ENCODE measurements at places on chromosomes 12 and 14. TPM values are rescaled to one million over a fixed set of nuclear protein-coding genes. Genes with fewer than 3 reads are reported as not detected.

DNA sequence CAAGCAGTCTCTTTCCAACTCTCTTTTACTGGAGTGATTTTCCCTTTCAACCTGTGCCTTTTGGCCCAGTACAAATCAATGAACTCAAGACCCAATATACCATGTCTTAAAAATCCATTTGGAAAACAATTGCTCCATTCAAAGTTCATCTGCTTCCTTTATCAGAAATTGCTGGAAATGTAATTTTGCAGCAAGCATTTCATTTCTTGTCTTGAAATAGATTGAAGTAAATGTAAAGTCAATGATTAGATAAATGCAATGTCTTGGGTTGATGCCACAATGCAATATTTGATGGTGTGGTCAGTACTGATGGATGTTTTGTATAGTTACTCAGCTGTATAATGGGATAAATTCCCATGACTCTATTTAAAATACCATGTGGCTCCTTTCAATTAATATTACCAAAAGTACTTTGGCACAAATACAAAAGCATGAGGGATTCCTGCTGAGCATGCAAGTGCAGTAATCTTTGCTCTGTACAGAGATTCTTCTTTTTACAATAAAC is 707.7 kb upstream of the NOVA1 start:
- no peaks in the 10 kb centered on the region for H3K4me1 ChIP-seq
- H3K4me3 ChIP-seq: no peak overlapping the region
- no peaks in the 10 kb centered on the region for H3K27me3 ChIP-seq
- no peak for DNase-seq
- no peak overlapping the region for H3K27ac ChIP-seq

DNA sequence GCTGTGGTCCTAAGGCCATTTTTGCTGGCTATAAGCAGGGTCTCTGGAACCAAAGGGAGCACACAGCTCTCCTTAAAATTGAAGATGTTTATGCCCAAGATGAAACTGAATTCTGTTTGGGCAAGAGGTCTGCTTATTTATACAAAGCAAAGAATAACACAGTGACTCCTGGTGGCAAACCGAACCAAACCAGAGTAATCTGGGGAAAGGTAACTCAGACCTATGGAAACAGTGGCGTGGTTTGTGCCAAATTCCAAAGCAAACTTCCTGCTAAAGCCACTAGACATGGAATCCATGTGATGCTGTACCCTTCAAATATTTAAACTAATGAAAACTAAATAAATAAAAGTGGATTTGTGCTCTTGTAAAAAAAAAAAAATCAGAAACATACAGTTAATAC is 29.6 kb upstream of the BICDL1 start:
- H3K27me3 ChIP-seq: no peaks in the 10 kb centered on the region
- H3K4me1 ChIP-seq: no peaks in the 10 kb centered on the region
- H3K4me3 ChIP-seq: no peak overlapping the region
- no peaks in the 10 kb centered on the region for H3K36me3 ChIP-seq

GRCh38 chr12:4025181-4026019 is 152.2 kb upstream of the PARP11 start:
- H3K27ac ChIP-seq: no peak overlapping the region
- H3K4me1 ChIP-seq: peaks cover 27% of the 10 kb centered on the region
- no peak overlapping the region for H3K4me3 ChIP-seq
- no peaks in the 10 kb centered on the region for H3K27me3 ChIP-seq
- DNase-seq: no peak

Gene CCDC175
- total RNA-seq: not detected

- H3K36me3 ChIP-seq: peaks cover 39% of the 10 kb centered on the region
- H3K4me1 ChIP-seq: peaks cover 63% of the 10 kb centered on the region
- H3K27ac ChIP-seq: peak overlapping the region; percentile 39
- H3K4me3 ChIP-seq: no peak overlapping the region
Measured at GRCh38 chr12:53212931-53213330, 5.9 kb upstream of the ITGB7 start.

GRCh38 chr12:24152270-24152669 is 202.8 kb upstream of the SOX5 start:
- no peaks in the 10 kb centered on the region for H3K36me3 ChIP-seq
- DNase-seq: no peak
- H3K4me3 ChIP-seq: no peak overlapping the region
- H3K27me3 ChIP-seq: no peaks in the 10 kb centered on the region
- H3K4me1 ChIP-seq: no peaks in the 10 kb centered on the region

Gene KRT73
- 0.14 TPM for total RNA-seq

GRCh38 chr14:79825046-79825521 is 386.2 kb downstream of the DIO2 start:
- H3K27me3 ChIP-seq: no peaks in the 10 kb centered on the region
- no peak overlapping the region for H3K4me3 ChIP-seq
- no peak overlapping the region for H3K27ac ChIP-seq
- H3K4me1 ChIP-seq: no peaks in the 10 kb centered on the region
- no peaks in the 10 kb centered on the region for H3K36me3 ChIP-seq
- no peak for DNase-seq

GRCh38 chr12:40351976-40352375 is 127.2 kb downstream of the LRRK2 start:
- no peaks in the 10 kb centered on the region for H3K27me3 ChIP-seq
- no peak overlapping the region for H3K27ac ChIP-seq
- H3K4me3 ChIP-seq: no peak overlapping the region
- no peaks in the 10 kb centered on the region for H3K4me1 ChIP-seq

GRCh38 chr12:100986595-100987547 is 192.3 kb downstream of the ANO4 start:
- no peaks in the 10 kb centered on the region for H3K4me1 ChIP-seq
- no peak for DNase-seq
- no peak overlapping the region for H3K27ac ChIP-seq
- peaks cover 7% of the 10 kb centered on the region for H3K27me3 ChIP-seq

GRCh38 chr12:114347861-114348260 is 58.1 kb downstream of the TBX5 start:
- H3K27me3 ChIP-seq: peaks cover 7% of the 10 kb centered on the region
- H3K36me3 ChIP-seq: no peaks in the 10 kb centered on the region
- H3K27ac ChIP-seq: no peak overlapping the region
- no peak overlapping the region for H3K4me3 ChIP-seq

Gene MIPOL1
- total RNA-seq: not detected

DNA sequence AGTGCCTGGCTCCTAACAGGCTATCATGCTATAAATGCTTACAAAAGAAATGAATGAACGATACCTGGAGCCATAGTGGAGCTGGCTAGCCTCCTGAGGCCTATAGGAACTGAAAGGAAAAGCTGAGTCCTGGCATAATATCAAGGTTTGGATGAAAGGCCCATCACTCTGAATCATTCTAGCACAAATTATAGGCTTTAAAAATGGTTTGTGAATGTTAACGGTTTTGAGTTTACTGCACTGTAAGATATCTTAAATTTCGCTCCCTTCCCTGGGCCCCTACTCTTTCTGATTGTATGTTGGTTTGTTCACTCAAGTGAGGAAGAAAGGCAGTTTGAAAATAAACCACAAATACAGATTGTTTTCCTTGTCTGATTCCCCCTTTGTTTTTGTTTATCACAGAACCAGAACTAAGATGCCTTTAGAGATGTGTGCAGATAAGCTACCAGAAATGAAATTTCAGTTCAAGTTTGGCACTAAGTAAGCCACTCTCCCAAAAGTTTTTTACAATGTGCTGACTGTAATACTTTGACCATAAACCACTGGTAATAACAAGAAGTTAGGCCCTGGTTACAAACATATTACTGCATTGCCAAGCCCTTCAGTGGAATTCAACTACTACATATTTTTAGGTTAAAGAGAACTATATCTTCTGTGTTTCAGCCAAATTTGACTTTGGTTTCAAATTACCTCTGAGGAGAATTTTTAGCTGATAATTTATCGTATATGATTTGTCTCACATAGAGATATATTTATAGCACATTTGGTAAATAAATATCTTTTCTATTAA is 89.5 kb downstream of the ALX1 start:
- no peak overlapping the region for H3K27ac ChIP-seq
- H3K36me3 ChIP-seq: no peaks in the 10 kb centered on the region
- H3K4me3 ChIP-seq: no peak overlapping the region
- no peaks in the 10 kb centered on the region for H3K27me3 ChIP-seq
- no peak for DNase-seq
- H3K4me1 ChIP-seq: no peaks in the 10 kb centered on the region

Gene ATP2A2
- total RNA-seq: 148 TPM

DNA sequence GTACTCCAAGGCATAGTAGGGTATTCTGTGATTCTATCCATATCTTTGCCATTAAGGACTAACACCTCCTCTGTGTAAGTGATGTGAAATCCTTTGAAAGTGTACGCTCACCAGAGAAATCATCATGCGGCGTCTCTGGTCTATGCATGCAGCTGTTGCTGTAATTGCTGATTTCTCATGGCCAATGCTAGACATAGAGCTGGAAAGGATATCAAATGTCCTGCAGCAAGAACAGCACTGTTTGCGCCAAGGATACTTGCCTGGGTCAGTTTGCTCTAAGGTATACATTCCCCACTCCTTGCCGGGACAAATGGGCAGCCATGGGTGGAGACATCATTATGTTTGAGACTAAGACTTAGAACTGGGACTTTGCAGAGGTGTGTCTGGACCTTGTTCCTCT is 896.4 kb downstream of the BCL11B start:
- no peaks in the 10 kb centered on the region for H3K27me3 ChIP-seq
- H3K27ac ChIP-seq: no peak overlapping the region
- H3K36me3 ChIP-seq: peaks cover 2% of the 10 kb centered on the region
- no peak overlapping the region for H3K4me3 ChIP-seq
- DNase-seq: no peak

GRCh38 chr12:49232940-49233841 is 31.7 kb upstream of the TUBA1C start:
- H3K36me3 ChIP-seq: no peaks in the 10 kb centered on the region
- DNase-seq: no peak
- H3K27ac ChIP-seq: peak overlapping the region; percentile 7
- peaks cover 5% of the 10 kb centered on the region for H3K27me3 ChIP-seq
- peaks cover 11% of the 10 kb centered on the region for H3K4me1 ChIP-seq

Gene DLGAP5
- 68.0 TPM for total RNA-seq

GRCh38 chr12:116443821-116444589 is 115.2 kb upstream of the MAP1LC3B2 start:
- H3K27me3 ChIP-seq: no peaks in the 10 kb centered on the region
- H3K4me1 ChIP-seq: peaks cover 6% of the 10 kb centered on the region
- H3K36me3 ChIP-seq: no peaks in the 10 kb centered on the region

Gene KLHL33
- 0.50 TPM for total RNA-seq

Gene RBM19
- total RNA-seq: 89.8 TPM

GRCh38 chr14:67018720-67019119 is 170.5 kb upstream of the GARIN2 start:
- no peak for DNase-seq
- peaks cover 5% of the 10 kb centered on the region for H3K36me3 ChIP-seq
- peaks cover 6% of the 10 kb centered on the region for H3K4me1 ChIP-seq
- H3K27ac ChIP-seq: no peak overlapping the region
- H3K27me3 ChIP-seq: no peaks in the 10 kb centered on the region
- H3K4me3 ChIP-seq: no peak overlapping the region

GRCh38 chr12:60921541-60921940 is 1325.7 kb downstream of the SLC16A7 start:
- H3K4me1 ChIP-seq: no peaks in the 10 kb centered on the region
- H3K4me3 ChIP-seq: no peak overlapping the region
- H3K36me3 ChIP-seq: no peaks in the 10 kb centered on the region
- H3K27me3 ChIP-seq: no peaks in the 10 kb centered on the region
- no peak for DNase-seq

Gene TAMALIN
- 11.3 TPM for total RNA-seq

DNA sequence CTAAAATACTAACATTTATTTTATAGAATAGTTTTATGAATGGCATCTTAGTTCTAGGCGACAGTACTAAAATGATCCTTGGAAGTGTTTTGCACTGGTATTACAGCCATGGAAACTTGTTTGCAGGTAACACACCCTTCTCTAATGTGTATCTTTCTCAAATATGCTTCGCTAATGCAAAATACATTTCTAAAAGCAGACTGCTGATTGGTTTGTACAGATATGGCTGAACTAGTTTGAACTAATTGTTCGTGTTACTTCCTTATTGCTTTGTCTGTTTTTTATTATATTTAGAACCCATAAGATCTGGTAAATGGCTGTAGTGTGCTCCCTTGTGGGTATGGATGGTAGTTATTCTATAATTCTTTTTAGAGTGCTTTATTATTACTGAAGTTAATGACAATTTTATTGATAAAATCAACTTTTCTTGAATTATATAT is 53.0 kb downstream of the ATF7IP start:
- H3K4me3 ChIP-seq: peak overlapping the region; percentile 48
- peaks cover 41% of the 10 kb centered on the region for H3K4me1 ChIP-seq
- DNase-seq: no peak
- H3K36me3 ChIP-seq: peaks cover 44% of the 10 kb centered on the region

DNA sequence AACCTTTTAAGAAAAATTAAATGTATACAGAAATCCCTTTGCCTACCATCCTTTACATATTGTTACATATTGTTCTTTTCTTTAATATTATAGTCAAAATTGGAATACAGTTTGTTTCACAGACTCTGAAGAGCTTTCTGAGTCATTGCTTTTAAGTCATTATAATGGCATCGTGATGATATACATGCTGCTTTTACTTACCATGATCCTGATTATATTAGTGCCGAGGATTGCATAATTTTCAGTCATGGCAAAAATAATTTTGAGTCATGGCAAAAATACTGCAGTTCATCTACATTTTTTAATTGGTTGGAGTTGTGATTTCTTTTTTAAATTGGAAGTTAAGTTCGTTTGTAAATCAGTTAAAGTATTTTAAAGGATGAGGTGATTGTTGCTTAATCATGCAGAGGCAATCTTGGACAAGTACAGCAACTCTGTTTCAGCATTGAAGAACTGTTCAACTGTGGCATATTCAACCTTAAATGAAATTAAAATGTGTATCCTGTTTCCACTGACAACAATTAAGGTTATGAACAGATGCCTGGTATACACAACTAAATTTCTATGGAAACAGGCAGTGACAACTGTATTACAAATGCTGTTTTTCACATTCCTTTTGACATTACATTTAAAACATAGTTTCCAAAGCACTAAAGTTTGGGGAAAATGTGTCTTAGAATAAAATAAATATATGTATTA is 142.3 kb downstream of the PCNX1 start:
- H3K36me3 ChIP-seq: peaks cover 17% of the 10 kb centered on the region
- peaks cover 4% of the 10 kb centered on the region for H3K4me1 ChIP-seq
- no peak overlapping the region for H3K27ac ChIP-seq
- H3K27me3 ChIP-seq: no peaks in the 10 kb centered on the region
- H3K4me3 ChIP-seq: no peak overlapping the region

- no peaks in the 10 kb centered on the region for H3K27me3 ChIP-seq
- H3K27ac ChIP-seq: no peak overlapping the region
Measured at GRCh38 chr14:46036099-46036498, 615.5 kb downstream of the RPL10L start.

Gene FGF23
- not detected for total RNA-seq

GRCh38 chr12:10540776-10541205 is 35.1 kb downstream of the EIF2S3B start:
- peak overlapping the region; percentile 52 for H3K4me3 ChIP-seq
- DNase-seq: no peak
- peaks cover 18% of the 10 kb centered on the region for H3K36me3 ChIP-seq
- H3K4me1 ChIP-seq: peaks cover 41% of the 10 kb centered on the region
- peak overlapping the region; percentile 86 for H3K27ac ChIP-seq
- H3K27me3 ChIP-seq: no peaks in the 10 kb centered on the region

- no peaks in the 10 kb centered on the region for H3K4me1 ChIP-seq
- H3K27me3 ChIP-seq: no peaks in the 10 kb centered on the region
- DNase-seq: no peak
- H3K27ac ChIP-seq: no peak overlapping the region
- H3K4me3 ChIP-seq: no peak overlapping the region
- no peaks in the 10 kb centered on the region for H3K36me3 ChIP-seq
Measured at GRCh38 chr12:127911291-127911690, 355.7 kb upstream of the TMEM132C start.

Gene ANO2
- not detected for total RNA-seq

- H3K27me3 ChIP-seq: no peaks in the 10 kb centered on the region
- no peak for DNase-seq
- H3K4me3 ChIP-seq: no peak overlapping the region
- no peak overlapping the region for H3K27ac ChIP-seq
- no peaks in the 10 kb centered on the region for H3K4me1 ChIP-seq
Measured at GRCh38 chr12:97899956-97900355, 437.4 kb downstream of the RMST start.
